ENCODE measurements at places on chromosomes 4 and X.

DNA sequence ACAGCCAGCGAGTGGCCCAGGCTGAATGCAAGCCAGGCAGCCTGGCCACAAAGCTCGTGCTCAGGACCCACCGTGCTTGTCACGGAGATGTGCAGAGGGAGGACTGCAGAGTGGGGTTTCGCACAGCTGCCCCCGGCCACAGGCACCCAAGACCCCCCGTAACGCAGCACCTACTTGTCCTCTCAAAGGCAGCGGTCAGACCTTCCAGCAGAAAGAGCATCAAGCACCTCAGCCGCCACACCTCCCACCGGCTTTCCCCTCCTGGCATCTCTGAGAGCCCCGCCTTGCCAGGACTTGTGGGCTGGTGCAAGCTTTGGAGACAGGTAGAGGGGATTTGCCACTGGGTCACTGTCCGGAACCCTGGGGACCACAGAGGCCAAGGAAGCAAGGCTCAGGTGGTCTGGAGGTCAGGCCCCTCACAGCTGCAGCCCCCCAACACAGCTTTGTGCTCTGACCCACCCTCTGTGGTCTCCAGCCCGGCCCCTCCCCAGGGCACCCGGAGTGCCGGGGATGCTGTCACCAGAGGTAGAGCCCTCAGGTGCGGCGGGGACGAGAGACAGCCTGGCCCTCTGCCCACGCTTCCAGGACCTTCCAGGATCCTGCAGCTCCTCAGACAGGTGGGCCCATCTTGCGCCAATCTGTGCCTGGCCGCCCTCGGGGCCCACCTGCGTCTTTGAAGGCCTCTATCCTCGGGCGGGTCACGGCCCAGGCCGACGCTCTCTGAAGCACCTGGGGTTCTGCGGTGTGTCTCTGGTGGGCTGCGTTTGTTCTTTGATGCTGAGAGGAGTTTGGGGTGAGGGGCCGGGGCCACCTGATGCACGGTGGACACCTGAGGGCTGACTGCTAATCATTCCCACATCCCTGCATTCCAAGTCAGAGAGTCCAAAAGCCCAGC, 34.4 kb upstream of the HMX1 start:
- no peaks in the 10 kb centered on the region for H3K27me3 ChIP-seq
- DNase-seq, result no peak
- no peaks in the 10 kb centered on the region for H3K36me3 ChIP-seq
- no peak overlapping the region for H3K27ac ChIP-seq

DNA sequence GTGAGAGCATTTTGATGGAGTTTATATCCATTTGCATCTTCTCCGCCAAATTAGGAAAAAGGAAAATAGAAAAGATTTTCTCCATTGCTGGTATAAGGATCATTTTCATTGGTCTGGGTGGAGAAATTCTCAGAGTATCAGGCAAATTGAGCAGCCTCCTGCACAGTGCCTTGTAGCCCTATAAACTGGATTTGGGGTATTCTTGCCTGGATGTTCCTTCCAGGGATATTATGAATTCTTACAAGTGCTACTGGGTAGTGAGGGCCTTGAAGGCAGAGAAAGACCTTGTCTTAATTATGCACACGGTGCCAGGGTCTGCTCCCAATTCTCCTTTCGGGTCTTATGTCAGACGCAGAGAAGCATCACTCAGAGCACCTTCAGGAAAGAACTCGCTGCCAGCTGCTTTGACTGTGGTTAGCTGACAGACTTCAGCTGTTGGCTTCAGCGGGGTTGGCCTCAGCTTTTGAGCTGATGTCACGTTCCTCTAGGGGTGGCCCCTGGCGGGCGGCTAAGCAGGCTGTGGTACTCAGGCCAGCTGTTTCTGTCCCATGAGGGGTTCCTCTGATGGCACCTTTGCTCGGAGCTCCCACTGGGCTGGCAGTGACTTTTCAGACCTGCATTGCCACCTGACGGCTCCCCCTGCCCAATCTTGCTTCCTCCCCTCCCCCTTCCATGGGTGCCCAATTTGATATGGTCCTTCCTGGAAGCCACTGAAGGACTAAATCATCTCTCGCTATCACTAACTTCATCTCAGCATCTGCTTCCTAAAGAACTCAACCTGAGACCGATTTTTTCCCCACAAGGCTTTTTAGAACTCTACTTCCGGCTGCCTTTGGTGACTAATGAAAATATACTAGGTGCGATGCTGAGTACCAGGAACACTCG, 519.5 kb downstream of the BCOR start:
- DNase-seq, result peak; percentile 0
- no peak overlapping the region for H3K27ac ChIP-seq
- H3K27me3 ChIP-seq, result no peaks in the 10 kb centered on the region
- no peaks in the 10 kb centered on the region for H3K4me1 ChIP-seq

- no peaks in the 10 kb centered on the region for H3K27me3 ChIP-seq
- H3K4me3 ChIP-seq, result no peak overlapping the region
- H3K4me1 ChIP-seq, result peaks cover 4% of the 10 kb centered on the region
- H3K27ac ChIP-seq, result no peak overlapping the region
- DNase-seq, result no peak
Observed at GRCh38 chr4:51880016-51880915, 37.3 kb downstream of the DCUN1D4 start.

DNA sequence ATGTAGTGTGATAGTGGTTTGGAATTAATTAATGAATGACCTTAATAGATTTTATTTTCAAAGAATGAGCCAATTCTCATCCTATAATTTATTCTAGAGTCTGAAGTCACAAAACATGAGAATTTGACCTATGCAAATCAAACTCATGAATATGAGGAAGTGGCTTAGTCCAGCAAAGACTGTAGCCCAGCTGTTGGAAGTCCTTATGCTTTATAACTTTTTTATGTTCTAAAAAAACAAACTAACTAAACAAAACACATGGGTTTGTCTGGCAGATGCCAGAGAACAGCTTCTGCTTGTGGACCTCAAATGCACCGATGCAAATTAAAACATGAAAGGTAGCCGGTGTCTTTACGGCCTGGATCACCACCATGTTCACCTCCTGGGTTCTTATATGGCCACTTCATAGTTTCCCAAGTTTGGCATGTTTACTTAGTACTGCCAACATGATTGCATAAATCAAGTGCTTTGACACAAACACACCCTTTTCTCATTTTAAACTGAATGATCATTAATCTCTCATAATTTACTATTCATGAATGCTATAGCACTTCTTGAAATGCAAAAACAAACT, 277.4 kb downstream of the PAPSS1 start:
- no peak overlapping the region for H3K27ac ChIP-seq
- no peaks in the 10 kb centered on the region for H3K4me1 ChIP-seq
- no peaks in the 10 kb centered on the region for H3K27me3 ChIP-seq
- DNase-seq, result no peak
- no peaks in the 10 kb centered on the region for H3K36me3 ChIP-seq
- no peak overlapping the region for H3K4me3 ChIP-seq

- no peak overlapping the region for H3K27ac ChIP-seq
- no peaks in the 10 kb centered on the region for H3K27me3 ChIP-seq
- no peak overlapping the region for H3K4me3 ChIP-seq
Observed at GRCh38 chr4:34412233-34412632, 1832.1 kb downstream of the ARAP2 start.

DNA sequence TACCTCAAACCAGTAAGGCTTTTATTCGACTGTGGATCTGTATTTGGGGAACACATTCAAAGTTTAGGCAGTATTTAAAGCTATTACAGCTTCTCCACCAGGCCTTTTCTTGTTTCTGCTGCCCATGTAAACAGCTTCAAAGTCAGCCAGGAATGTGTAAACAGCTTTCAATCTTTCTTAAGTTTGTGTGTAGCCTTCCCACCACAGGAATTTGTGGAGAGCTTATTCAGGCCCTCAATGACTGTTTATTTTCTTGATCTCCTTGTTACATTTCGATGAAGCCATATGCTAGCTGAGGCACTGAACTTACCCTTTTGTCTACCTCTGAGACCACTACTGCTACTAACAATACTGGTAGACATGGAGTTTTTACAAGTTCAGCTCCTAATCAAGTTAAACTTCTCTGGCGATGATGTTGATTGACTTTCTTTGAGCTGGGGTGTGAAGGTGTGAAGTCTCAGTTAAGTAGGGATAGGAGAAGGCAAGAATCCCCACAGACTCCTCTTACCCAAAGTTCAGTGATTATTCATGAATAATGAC, 72.6 kb downstream of the NWD2 start:
- no peak overlapping the region for H3K4me3 ChIP-seq
- H3K27me3 ChIP-seq, result no peaks in the 10 kb centered on the region
- H3K4me1 ChIP-seq, result no peaks in the 10 kb centered on the region
- no peaks in the 10 kb centered on the region for H3K36me3 ChIP-seq
- peak; percentile 3 for DNase-seq

DNA sequence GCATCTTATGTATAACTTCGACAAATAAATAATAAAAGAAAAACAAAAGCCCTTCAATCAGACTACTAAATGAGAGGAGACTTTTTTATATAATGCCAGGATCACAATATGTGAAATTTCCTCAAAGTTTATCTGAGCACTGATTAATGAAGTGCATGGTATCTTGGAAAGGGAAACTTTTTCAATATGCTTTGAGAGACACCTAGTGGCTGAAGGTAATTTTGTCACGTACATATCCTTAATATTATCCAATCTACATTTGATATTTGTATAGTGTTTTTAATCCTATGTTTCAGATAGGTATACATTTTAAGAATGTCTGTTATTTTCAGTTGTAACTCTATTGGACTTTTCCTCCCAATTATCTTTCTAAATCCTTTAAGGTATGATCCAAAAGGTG, 146.8 kb downstream of the KLHL4 start:
- H3K4me1 ChIP-seq, result no peaks in the 10 kb centered on the region
- no peak for DNase-seq
- no peaks in the 10 kb centered on the region for H3K27me3 ChIP-seq
- no peak overlapping the region for H3K27ac ChIP-seq
- no peaks in the 10 kb centered on the region for H3K36me3 ChIP-seq

DNA sequence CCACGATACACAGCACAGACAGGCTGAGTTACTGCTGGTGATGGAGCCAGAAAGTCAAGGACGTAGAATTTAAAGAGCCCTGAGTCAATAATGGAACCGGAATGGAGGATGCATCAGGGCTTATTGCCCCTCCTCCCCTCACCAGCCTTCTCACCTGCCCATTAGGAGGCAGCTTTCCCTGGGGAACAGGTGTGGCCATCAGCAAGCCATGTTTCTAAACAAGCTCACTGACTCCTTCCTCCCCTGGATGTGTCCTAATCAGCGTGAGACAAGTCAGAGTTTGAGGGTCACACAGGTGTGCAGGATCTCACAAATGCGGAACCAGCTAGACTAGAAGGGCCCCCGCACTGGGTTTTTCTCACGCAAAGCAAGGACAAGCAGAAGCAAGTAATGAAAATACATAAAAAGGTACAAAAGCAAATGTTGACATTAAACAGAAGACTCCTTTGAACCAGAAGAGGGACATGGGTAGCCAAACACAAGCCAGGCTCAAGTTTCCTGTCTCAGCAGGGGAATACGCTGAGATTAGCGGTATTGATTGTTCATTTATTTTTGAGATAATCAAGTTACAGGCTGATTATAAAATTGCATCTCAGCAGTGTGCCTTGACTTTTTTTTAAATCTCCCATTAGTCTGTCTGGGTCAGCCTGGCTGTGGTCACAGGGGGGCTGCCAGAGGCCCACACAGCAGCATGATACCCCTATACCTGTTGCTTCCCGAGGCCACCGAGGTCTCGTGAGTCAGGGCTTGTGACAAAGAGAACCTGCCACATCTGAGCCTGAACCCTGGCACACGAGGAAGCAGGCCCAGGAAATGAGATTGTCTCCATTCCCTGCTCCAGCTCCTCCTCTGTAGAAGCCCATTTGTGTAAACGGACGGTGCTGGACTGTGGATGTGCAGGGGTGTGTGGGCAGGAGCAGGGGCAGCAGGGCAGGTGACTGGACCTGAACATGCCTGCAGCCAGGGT, 37.4 kb downstream of the CCKAR start:
- no peaks in the 10 kb centered on the region for H3K27me3 ChIP-seq
- peak; percentile 26 for DNase-seq
- H3K27ac ChIP-seq, result no peak overlapping the region
- H3K4me3 ChIP-seq, result no peak overlapping the region
- H3K4me1 ChIP-seq, result peaks cover 5% of the 10 kb centered on the region
- H3K36me3 ChIP-seq, result no peaks in the 10 kb centered on the region

DNA sequence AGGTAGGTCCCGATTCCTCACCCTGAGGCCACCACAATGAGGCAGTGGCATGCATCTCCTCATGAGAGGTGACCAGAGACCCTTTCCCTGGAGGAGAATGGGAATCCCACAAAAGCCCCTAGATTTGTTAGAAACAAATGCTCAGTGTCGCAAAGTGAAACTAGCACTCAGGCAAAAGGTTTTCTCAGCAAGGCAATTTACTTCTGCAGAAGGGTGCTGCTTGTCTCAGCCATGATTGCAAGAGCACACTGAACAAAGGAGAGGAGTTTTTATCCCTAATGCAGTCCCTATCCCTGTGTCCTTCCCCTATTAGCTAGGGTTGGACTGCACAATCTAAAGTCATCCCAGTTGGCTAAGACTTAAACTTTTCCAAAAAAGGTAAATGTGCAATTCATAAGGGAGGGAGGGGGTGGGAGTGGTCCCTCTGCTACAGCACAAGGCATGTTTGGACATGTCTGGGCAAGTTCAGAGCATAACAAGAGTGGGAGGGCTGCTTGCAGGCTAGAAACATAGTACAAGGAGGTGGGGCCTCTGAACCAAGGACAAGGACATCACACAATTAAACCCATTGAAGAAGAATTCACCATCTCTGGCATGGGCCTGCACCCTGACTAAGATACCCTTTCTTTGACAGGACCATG, 185.3 kb downstream of the CCNG2 start:
- no peaks in the 10 kb centered on the region for H3K27me3 ChIP-seq
- H3K27ac ChIP-seq, result no peak overlapping the region
- H3K4me1 ChIP-seq, result no peaks in the 10 kb centered on the region
- H3K4me3 ChIP-seq, result no peak overlapping the region
- DNase-seq, result no peak

DNA sequence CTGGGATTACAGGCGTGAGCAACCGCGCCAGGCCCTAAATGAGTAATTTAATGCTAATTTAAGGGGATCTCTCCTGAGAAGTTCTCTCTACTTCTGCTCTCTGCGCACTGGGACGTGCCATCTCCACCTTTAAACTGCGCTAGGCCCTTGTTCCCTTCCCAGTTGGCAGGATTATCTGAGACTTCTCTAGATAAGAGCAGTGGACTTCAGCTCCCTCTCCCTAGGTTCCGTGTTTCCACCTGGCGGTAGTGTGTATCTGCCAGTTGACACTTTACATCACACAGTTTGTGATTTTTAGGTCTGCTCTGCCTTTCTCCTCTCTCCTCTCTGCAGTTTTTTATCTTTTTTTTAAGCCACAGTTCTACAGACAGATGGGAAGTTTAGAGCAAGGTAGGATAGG, 40.2 kb downstream of the ARHGAP10 start:
- DNase-seq, result peak; percentile 71
- H3K27me3 ChIP-seq, result no peaks in the 10 kb centered on the region
- H3K36me3 ChIP-seq, result no peaks in the 10 kb centered on the region
- no peak overlapping the region for H3K4me3 ChIP-seq
- no peak overlapping the region for H3K27ac ChIP-seq
- H3K4me1 ChIP-seq, result peaks cover 39% of the 10 kb centered on the region

DNA sequence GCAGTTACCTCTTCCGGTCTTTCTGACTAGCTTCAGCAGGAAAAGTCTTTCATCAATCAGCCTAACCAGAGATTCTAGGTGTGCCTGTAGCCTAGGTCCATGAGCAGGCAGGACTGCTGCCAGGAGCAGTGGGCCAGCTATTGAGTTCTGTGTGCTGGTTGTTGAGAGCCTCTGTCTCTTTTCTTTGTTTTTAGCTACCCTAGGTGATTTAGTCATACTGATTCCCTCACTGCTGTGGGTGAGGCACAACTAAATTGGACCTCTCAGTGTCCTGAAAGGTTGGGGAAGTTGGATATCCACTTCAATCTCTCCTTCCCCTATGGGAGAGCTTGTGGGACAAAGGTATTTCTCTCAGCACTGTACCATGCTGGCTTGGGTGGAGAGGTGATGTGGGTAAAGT, 354.9 kb downstream of the GPAT3 start:
- no peak overlapping the region for H3K27ac ChIP-seq
- no peak overlapping the region for H3K4me3 ChIP-seq
- no peaks in the 10 kb centered on the region for H3K36me3 ChIP-seq
- no peaks in the 10 kb centered on the region for H3K27me3 ChIP-seq
- H3K4me1 ChIP-seq, result no peaks in the 10 kb centered on the region
- DNase-seq, result no peak
